Stimulated activated naive CD8-positive, alpha-beta T cell treated with anti-CD3 and anti-CD28 coated beads, Interleukin-15, Interleukin-2, amounts not matched to agents 100 U/mL and 50 U/mL, for 24 hours (primary cell): ENCODE measurements at places on chromosomes 3 and 15.

DNA sequence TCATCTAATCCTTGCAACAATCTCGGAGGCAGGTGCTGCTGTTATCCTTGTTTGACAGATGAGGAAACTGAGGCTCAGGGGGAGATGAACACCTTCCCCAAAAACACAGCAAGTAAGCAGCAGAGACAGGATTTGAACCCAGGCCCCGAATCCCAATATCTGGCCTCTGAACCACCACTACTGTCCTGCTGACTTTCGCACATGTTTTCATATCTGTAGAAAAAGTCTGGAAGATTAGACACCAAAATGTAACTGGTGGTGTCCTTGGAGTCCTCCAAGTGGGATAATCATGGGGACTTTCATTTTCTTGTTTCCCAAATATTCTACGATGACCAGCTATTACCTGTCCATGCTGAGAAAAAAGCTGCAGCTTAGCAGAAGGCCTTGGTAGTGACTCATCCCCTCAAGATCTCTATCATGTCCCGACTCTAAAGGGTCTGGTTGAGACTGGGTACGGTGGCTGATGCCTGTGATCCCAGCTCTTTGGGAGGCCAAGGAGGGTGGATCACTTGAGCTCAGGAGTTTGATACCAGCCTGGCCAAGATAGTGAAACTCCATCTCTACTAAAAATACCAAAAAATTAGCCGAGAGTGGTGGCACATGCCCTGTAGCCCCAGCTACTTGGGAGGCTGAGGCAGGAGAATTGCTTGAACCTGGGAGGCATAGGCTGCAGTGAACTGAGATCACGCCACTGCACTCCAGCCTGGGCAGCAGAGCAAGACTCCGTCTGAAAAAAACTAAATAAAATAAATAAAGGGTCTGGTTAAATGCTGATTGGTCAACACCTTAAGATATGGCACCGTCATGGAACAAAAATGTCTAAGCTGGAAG is 8.6 kb downstream of the IRAK2 start:
- DNase-seq: no peak

DNA sequence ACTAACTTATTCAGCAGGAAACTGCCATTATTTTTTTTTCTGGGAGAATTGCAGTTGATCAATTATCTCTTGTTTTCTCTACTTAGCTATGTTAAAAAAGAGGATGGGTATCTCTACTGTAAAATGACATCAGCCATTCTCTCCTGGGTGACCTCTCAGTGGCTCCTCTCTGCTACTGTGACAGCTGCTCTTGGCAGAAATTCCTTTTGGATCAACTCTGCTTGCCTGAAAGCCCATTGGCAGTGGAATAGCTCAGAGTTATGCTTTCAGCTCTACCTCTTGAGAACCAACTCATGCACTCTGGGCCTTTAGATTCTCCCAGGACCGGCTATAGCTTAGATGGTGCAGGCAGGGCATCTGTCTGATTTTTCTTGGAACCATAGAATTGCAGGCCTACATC is 99.9 kb upstream of the GAP43 start:
- no peak for DNase-seq

- no peak for DNase-seq
These were observed 13.8 kb upstream of the GATA2 start for GRCh38 chr3:128506754-128507153.

- no peak for DNase-seq
These were observed 29.6 kb downstream of the KIF7 start for GRCh38 chr15:89625716-89626115.

- no peak for DNase-seq
These were observed 75.2 kb downstream of the APBA2 start for GRCh38 chr15:28960979-28961378.

GRCh38 chr3:33658991-33659848 is 58.8 kb downstream of the CLASP2 start:
- DNase-seq: peak; percentile 21

DNA sequence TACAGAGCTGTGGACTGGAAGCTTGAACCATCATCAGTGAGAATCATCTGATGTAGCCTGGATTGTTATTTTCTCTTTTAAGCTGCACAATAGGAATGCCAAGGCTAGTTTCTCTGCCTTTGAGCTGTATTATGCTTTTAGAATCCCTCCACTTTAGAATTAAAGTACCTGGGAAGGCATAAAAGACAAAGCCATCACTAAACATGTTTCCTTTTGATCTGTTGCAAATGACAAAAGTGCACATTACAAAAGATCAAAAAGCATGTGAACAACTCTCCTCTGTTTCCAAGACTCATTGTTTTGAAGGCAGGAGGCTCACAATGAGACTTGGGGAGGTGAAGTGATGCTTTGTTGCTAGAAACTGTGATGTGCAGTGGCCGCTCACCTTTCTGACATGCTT is 51.8 kb downstream of the LARS2 start:
- DNase-seq: no peak
